ENCODE measurements at places on chromosomes 12 and 14.
A peak's percentile ranks its signal among the peaks of the same experiment; 100 is the strongest.

- DNase-seq = no peak
- H3K36me3 ChIP-seq = peaks cover 6% of the 10 kb centered on the region
- H3K27me3 ChIP-seq = no peaks in the 10 kb centered on the region
- no peak overlapping the region for H3K4me3 ChIP-seq
- H3K27ac ChIP-seq = no peak overlapping the region
Observed at GRCh38 chr14:59349258-59349701, 115.9 kb downstream of the GPR135 start.

GRCh38 chr14:60249321-60250256 is 568 bp downstream of the PPM1A start:
- peak; percentile 68 for DNase-seq
- peaks cover 9% of the 10 kb centered on the region for H3K36me3 ChIP-seq
- H3K4me3 ChIP-seq = peak overlapping the region; percentile 93
- peaks cover 60% of the 10 kb centered on the region for H3K4me1 ChIP-seq

GRCh38 chr12:108123402-108123801 is 5.7 kb upstream of the WSCD2 start:
- peaks cover 4% of the 10 kb centered on the region for H3K4me1 ChIP-seq
- H3K4me3 ChIP-seq = no peak overlapping the region
- DNase-seq = no peak
- peaks cover 15% of the 10 kb centered on the region for H3K27me3 ChIP-seq

DNA sequence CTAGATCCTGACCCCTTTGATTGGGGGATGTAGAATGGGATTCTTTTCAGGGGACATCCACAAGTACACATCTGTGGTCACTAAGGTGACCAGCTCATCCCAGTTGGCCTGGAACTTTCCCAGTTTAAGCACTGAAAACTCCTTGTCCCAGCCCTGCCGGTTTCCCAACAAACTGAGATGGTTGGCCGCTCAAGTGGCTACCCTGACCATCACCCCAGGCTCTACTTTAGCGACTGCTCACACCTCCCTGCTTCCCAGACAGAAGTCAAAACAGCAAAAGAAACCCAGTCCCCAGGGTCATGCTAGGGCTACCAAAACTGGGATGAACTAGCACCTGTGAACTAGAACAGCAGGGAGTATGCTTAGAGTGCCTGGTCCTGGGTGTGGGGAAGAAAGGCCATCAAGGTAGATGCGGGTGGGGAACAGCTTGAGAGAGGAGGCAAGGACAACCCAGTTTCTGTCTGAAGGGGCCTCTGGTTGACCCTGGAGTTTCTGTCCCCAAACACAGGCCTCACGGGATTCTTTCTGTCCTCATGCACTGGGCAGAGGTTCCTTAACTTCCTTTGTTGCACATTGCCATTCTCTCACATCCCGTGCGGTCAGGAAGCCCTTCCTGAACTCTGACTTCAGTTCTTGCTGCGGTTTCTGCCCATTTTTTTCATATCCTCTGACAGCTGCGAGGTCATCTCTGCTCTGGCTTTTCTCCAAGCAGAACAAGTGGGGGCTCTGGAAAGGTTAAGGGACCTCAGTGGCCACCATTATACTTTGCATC is 1.6 kb downstream of the LTB4R start:
- DNase-seq = peak; percentile 72
- peak overlapping the region; percentile 72 for H3K4me3 ChIP-seq
- H3K27ac ChIP-seq = peak overlapping the region; percentile 94
- peaks cover 63% of the 10 kb centered on the region for H3K36me3 ChIP-seq

- peaks cover 34% of the 10 kb centered on the region for H3K4me1 ChIP-seq
- peaks cover 75% of the 10 kb centered on the region for H3K36me3 ChIP-seq
- DNase-seq = peak; percentile 83
- H3K4me3 ChIP-seq = peak overlapping the region; percentile 61
- no peaks in the 10 kb centered on the region for H3K27me3 ChIP-seq
- H3K27ac ChIP-seq = peak overlapping the region; percentile 91
Observed at GRCh38 chr14:102020058-102020971, 55.9 kb downstream of the DYNC1H1 start.

GRCh38 chr12:54294152-54294952 is 6.5 kb downstream of the NFE2 start:
- no peak overlapping the region for H3K4me3 ChIP-seq
- H3K27ac ChIP-seq = no peak overlapping the region
- no peaks in the 10 kb centered on the region for H3K36me3 ChIP-seq
- peaks cover 18% of the 10 kb centered on the region for H3K27me3 ChIP-seq

- DNase-seq = no peak
- no peak overlapping the region for H3K27ac ChIP-seq
- no peaks in the 10 kb centered on the region for H3K36me3 ChIP-seq
- H3K4me1 ChIP-seq = no peaks in the 10 kb centered on the region
- peaks cover 7% of the 10 kb centered on the region for H3K27me3 ChIP-seq
- no peak overlapping the region for H3K4me3 ChIP-seq
Observed at GRCh38 chr12:27902651-27903050, 69.9 kb downstream of the PTHLH start.

DNA sequence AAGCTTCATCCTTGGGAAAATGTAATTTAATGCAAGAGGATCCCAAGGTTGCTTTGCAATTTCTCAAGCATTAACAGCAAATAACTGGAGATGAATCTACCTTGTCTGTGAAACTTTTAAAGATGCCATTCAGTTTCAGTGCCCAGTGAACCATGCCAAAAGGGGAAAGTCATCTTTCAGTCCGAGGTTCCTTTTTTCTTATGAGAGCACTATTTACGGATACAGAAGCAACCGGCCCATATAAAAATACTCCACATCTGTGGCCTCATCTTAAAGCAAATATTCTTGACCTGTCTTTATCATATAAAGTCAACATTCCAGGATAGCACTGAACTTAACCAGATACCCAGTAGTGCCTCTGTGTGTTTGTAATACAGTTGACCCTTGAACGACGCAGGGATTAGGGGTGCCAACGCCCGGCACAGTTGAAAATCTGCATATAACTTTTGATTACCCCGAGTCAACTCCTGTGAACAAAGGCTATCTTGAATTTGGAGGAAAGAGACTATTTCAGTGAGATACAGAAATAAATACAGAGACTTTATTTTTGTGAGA is 209.4 kb downstream of the PCNX1 start:
- H3K4me3 ChIP-seq = no peak overlapping the region
- H3K27me3 ChIP-seq = no peaks in the 10 kb centered on the region
- H3K36me3 ChIP-seq = peaks cover 29% of the 10 kb centered on the region
- H3K27ac ChIP-seq = no peak overlapping the region
- no peak for DNase-seq

- no peaks in the 10 kb centered on the region for H3K4me1 ChIP-seq
- no peak for DNase-seq
- no peak overlapping the region for H3K4me3 ChIP-seq
- H3K27me3 ChIP-seq = no peaks in the 10 kb centered on the region
- H3K36me3 ChIP-seq = no peaks in the 10 kb centered on the region
Observed at GRCh38 chr12:131418121-131418520, 292.8 kb upstream of the SFSWAP start.

- no peak for DNase-seq
- H3K27me3 ChIP-seq = peaks cover 4% of the 10 kb centered on the region
- H3K27ac ChIP-seq = no peak overlapping the region
- no peaks in the 10 kb centered on the region for H3K4me1 ChIP-seq
Observed at GRCh38 chr12:94714378-94715114, 64.2 kb upstream of the TMCC3 start.

- H3K4me3 ChIP-seq = no peak overlapping the region
- H3K27me3 ChIP-seq = no peaks in the 10 kb centered on the region
- no peak overlapping the region for H3K27ac ChIP-seq
- peaks cover 13% of the 10 kb centered on the region for H3K4me1 ChIP-seq
Observed at GRCh38 chr14:99124482-99125105, 147.4 kb downstream of the BCL11B start.

- no peaks in the 10 kb centered on the region for H3K27me3 ChIP-seq
- peaks cover 18% of the 10 kb centered on the region for H3K36me3 ChIP-seq
- peak; percentile 57 for DNase-seq
- H3K27ac ChIP-seq = peak overlapping the region; percentile 97
Observed at GRCh38 chr12:51392556-51393237, 1.5 kb upstream of the GALNT6 start.

GRCh38 chr12:111803038-111803626 is 36.4 kb downstream of the ALDH2 start:
- no peak overlapping the region for H3K27ac ChIP-seq
- H3K36me3 ChIP-seq = no peaks in the 10 kb centered on the region
- peaks cover 3% of the 10 kb centered on the region for H3K4me1 ChIP-seq
- H3K27me3 ChIP-seq = no peaks in the 10 kb centered on the region
- DNase-seq = no peak

DNA sequence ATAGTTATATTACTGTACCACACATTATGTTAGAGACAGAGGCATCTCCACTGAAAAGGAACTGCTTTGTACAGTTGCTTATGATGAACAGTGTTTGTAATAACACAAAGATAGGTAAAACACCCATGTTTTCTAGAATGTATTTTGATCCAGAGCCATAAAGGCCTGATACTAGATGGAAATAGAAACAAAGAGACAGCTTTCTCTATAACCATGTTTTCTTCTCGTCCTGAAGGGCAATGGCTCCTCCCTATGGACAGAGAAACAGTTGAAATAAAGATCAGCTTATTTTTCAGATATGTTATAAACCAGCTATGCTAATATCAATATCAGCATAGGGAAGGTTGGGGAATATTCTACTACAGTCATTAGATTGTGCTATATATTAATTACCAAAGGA is 109.2 kb downstream of the ATXN7L3B start:
- DNase-seq = no peak
- no peak overlapping the region for H3K4me3 ChIP-seq
- H3K27ac ChIP-seq = no peak overlapping the region
- H3K4me1 ChIP-seq = no peaks in the 10 kb centered on the region

GRCh38 chr12:31944299-31944698 is 14.9 kb upstream of the RESF1 start:
- no peaks in the 10 kb centered on the region for H3K4me1 ChIP-seq
- no peak for DNase-seq
- H3K36me3 ChIP-seq = peaks cover 42% of the 10 kb centered on the region
- no peak overlapping the region for H3K27ac ChIP-seq
- H3K4me3 ChIP-seq = no peak overlapping the region

DNA sequence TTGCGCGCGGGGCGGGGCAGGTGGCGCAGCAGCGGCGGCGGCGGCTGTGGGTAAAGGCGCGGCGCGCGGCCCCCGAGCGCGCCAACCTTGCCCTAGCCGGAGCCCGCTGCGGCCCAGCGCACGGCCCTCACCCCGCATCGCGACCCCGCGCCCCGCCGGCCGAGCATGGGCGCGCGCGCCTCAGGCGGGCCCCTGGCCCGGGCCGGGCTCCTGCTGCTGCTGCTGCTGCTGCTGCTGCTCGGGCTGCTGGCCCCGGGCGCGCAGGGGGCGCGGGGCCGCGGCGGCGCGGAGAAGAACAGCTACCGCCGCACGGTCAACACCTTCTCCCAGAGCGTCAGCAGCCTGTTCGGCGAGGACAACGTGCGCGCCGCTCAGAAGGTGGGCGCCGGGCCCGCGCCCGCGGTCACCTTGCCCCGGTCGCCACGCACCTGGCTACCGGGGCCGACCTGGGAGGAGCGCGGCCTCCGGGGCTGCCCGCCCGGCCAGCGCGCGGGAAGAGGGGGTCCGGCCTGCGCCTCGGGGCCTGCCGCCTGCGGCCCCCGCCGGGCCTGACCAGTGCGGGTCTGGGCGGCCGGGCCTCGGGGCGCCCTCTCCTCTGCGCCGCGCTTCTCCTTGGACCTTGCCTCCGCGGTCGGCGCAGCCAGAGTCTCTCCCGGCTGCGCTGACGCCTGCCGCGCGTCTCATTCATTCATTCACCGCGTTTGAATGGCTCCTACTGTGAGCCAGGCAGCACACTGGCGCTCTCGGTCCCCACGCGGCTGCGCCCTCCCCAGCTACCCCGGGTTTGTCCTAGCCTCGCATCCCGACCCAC is at the start of gene BRI3BP:
BRI3BP (plus strand) TSS at position 20 of the 811 bp plus-strand sequence; CDS start at position 166, 146 bp downstream.
- no peaks in the 10 kb centered on the region for H3K27me3 ChIP-seq
- H3K27ac ChIP-seq = peak within 1 kb of the TSS; percentile 93
- H3K4me3 ChIP-seq = peak within 1 kb of the TSS; percentile 92
- peaks cover 14% of the 10 kb centered on the region for H3K36me3 ChIP-seq
- DNase-seq = peak; percentile 43

DNA sequence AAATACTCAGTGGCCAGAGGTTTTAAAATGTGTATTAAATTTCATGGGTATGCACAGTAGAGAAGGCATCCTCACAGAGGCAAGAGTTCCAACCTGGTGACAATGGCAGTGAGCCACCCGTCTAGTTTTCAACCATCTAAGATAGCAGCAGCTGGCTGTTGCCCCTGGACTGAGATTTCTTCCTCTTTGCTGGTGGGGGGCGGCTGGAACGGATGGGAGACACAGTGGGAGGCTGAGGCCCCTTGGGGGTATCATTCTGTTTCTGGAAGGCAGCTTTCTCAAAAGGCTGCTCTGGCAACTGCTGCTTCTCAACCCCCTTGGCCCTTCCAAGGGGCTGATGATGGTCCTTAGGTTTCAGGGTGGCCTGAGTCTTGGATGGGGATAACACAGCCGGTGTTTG is 1.0 kb upstream of the IFFO1 start:
- peak overlapping the region; percentile 80 for H3K4me3 ChIP-seq
- peaks cover 64% of the 10 kb centered on the region for H3K36me3 ChIP-seq
- DNase-seq = no peak
- no peaks in the 10 kb centered on the region for H3K27me3 ChIP-seq
- H3K27ac ChIP-seq = peak overlapping the region; percentile 58
- H3K4me1 ChIP-seq = peaks cover 50% of the 10 kb centered on the region

GRCh38 chr12:292186-292585 is 29.6 kb upstream of the SLC6A13 start:
- H3K27me3 ChIP-seq = no peaks in the 10 kb centered on the region
- H3K27ac ChIP-seq = no peak overlapping the region
- no peak for DNase-seq
- H3K36me3 ChIP-seq = peaks cover 64% of the 10 kb centered on the region
- H3K4me3 ChIP-seq = no peak overlapping the region
- peaks cover 1% of the 10 kb centered on the region for H3K4me1 ChIP-seq

- no peak overlapping the region for H3K4me3 ChIP-seq
- no peaks in the 10 kb centered on the region for H3K27me3 ChIP-seq
- no peak overlapping the region for H3K27ac ChIP-seq
- H3K36me3 ChIP-seq = no peaks in the 10 kb centered on the region
- DNase-seq = no peak
Observed at GRCh38 chr12:1932264-1932777, 13.9 kb upstream of the CACNA2D4 start.

- H3K4me3 ChIP-seq = no peak overlapping the region
- no peak overlapping the region for H3K27ac ChIP-seq
- H3K36me3 ChIP-seq = no peaks in the 10 kb centered on the region
- peaks cover 10% of the 10 kb centered on the region for H3K4me1 ChIP-seq
Observed at GRCh38 chr12:106309671-106310505, 7.4 kb downstream of the TCP11L2 start.
